Gastrocnemius medialis (tissue), 4 donors: ENCODE measurements at places on chromosomes 2 and 18.

- no peak for DNase-seq
These were observed 24.2 kb upstream of the CXXC1 start for GRCh38 chr18:50311650-50312049.

GRCh38 chr2:149562324-149562723 lies 25.3 kb downstream of the MMADHC start:
- no peak for DNase-seq

DNA sequence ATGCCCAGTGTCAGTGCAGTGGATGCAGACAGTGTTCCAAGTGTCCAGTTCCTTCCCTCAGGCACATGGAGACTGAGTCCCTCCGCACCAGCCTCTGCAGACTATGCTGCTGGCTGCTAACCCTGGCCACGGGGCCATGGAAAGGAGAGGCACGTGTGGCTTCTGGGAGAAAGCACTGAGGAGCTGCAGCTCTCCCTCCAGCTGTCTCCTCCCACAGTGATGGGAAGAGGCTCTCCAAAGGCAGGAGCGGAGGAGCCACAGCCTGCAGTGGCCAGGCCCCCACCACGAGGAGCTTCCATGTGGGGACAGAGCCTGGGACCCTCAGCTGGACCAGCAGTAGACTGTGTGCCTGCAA lies 141.1 kb downstream of the NDUFA10 start:
- DNase-seq: no peak

GRCh38 chr2:25582077-25582830 lies 91.1 kb downstream of the DTNB start:
- no peak for DNase-seq

DNA sequence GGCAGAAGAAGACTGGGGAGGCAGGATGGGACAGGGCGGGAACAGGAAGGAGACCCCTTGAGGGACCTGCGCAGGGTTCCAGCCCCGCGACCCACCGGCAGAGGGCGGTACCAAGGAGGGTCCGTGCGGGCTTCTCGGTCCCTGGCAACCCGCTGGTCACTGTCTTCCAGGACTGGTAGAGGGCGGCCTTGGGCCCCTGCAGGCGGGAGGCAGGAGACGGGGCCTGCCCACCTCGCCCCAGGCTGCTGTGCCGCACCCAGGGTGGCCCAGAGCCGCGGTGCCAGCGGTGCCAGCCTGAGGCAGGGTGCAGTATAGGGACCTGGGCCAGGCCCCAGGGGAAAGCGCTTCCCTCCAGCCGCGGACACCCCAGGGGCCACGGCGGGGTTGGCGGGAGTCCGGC lies 34.5 kb downstream of the NEURL3 start:
- DNase-seq: no peak

DNA sequence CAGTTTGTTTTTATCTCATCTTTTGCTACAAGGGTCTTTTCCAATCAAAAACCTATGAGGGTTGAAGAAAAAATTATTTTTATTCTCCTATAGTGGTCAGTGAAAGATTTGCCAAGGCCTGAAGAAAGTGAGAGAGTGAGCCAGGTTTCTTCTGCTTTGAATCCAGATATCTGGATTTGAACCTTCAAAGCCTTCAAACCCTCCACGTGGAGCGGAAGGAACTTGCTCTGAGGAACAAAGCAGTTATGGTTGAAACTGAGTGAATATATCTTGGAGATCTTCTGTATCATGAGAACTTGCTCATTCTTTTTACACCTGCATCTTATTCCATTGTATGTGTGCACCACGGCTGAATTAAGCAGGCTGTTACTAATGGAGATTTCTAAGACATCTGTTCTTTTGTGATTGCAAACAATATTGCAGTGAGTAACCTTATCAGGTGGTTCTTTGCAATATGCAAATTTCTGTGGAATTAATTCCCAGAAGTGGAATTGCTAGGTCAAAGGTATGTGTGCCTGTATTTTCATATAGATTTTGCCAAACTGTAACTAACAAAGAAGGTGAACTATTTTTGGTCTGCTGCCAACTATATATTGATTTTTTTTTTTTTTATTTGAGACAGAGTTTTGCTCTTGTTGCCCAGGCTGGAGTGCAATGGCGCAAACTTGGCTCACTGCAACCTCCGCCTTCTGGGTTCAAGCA lies 147.9 kb downstream of the B3GNT2 start:
- no peak for DNase-seq

DNA sequence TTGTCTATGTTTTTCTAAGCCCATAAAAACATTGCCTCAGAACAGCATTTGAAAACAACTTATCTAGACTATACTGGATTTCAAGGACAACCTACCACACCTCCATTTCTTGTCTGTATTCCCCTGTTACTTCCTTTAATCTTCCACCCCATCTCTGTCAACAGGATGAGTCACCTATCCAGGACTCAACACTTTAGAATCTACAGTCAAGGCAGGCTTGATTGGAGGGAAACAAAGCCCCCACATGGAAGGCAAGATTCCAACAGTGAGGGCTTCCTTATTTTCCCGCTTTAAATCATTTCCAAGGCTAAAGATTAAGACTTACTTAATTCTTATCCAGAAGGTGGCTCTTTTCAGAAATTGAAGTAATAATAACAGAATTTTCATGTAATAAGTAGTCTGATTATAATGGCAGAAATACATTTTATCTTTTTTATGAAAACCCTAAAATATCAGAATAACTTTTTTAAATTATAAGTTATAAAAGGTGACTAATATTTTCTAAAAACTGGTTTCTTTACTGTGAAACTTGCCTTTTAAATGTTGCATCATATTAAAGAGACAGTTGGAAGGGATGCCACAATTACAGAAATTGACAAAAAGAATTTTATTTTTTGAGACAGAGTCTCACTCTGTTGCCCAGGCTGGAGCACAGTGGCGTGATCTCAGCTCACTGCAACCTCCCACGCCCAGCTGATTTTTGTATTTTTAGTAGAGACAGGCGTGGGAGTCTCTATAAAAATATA lies 138.7 kb upstream of the CCDC150 start:
- DNase-seq: no peak

- DNase-seq: no peak
These were observed 54.7 kb upstream of the GATA6 start for GRCh38 chr18:22114526-22115321.

DNA sequence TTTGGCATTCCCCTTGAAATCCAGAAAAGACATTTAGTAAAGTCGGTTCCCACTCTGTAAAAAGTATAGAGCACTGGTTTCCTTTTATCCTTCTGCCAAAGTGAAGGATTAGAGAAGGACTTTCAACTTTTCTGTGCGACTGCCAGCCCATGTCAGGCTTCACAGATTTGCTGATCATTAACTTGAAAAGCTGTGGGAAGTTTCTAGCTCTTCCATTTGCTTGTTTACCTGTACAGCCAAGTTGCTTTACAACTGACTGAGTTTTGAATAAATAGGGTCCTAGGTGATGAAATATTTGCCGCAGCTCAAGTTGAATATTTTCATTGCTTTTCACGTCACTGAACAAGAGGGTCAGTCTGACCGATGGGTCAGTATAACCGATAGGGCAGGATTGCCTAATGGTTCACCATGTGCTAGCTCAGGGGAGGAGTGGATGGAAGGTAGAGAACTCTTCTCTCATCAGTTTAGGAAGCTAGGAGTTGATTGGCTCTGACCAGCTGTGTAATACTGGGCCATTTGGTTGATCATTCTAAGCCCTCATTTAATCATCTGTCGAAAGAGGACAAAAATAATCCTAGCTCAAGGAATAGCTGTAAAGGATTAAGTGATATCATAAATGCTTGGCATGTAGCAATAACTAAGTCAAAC lies 30.4 kb downstream of the UPP2 start:
- DNase-seq: no peak

DNA sequence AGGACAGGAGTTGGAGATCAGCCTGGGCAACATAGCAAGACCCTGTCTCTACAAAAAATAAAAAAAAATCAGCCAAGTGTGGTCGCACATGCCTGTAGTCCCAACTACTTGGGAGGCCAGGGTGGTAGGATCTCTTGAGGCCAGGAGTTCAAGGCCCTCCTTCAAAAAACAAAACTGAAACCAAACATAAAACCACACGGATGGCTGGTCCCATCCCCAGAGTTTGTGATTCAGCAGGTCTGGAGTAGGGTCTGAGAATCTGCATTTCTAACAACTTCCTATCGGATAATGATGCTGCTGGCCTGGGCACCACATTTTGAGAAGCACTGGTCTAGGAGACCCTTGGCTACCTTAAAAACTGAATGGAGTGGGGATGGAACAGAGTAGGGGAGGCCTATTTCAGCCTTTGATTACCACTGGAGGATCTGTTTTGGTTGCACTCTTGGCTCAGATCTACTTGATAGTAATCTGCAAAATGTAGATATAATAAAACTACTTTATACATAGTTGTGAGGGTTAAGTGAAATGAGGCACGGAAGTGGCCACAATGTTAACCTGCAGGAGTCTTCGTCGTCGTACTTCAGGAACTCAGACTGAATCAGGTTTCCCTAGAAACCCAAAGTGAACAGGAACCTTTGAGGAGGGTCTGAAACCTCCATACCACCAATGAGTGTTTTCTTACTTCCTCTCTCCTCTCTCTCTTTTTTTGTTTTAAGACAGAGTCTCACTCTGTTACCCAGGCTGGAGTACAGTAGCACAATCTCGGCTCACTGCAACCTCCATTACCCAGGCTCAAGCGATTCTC lies 25.5 kb upstream of the NFE2L2 start:
- no peak for DNase-seq

DNA sequence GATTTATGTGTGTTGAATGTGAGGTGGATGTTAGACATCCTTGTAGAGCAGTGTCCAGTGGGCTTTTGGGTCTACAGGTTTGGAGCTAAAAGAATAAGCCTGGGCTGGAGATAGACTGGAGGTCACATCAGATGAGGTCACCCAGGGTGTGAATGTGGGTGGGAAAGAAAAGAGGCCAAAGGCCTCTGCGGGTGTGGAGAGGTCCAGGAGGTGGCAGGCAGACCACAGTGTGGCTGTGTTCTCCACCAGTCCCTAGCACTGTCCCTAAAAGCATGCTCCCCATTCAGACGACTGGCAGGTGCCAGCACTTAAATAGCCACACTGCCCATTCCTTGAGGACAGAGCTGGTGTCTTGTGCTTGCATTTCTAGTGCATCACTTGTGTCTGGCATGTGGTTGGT lies 4.1 kb downstream of the ATG4B start:
- DNase-seq: no peak

DNA sequence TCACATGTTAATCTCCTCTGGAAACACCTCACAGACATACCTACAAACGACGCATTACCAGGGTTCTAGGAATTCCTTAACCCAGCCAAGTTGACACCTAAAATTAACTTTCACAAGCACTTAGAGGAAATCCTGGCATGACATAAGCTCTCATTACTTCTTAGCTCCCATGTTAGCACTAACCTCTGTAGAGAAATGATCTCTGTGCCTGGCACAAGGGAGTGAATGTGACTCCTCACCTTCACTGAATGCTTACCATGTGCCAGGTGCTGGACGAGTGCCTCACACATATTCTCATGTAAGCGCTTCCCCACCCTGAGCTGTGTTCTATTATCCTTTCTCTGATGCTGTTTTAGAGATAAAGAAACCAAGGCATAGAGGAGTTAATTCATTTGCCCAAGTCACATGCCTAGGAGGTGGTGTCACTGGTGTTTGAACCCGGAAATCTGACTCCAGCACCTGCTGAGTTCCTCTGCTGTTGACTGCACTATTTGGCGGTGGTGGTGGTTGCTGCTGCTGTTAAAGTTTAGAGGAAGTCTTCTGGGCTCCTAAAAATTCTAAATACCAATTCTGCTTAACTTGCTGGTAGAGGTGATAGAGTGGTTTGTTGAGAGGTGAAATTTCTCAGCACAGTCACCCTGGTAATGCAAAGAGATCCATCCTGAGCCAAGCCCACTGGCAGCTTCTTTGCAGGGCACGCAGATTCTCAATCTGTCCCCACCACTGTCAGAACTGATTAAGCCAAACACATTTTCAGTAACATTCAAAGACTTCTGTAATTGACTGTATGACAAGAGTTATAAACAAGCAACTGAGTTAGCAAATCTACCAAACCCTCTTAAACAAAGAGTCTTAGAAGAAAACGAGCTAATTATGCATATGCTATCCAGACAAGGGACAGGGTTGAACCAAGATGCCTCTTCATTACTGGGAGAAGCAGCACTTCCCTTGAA lies 200.3 kb downstream of the CMPK2 start:
- DNase-seq: peak; percentile 20

DNA sequence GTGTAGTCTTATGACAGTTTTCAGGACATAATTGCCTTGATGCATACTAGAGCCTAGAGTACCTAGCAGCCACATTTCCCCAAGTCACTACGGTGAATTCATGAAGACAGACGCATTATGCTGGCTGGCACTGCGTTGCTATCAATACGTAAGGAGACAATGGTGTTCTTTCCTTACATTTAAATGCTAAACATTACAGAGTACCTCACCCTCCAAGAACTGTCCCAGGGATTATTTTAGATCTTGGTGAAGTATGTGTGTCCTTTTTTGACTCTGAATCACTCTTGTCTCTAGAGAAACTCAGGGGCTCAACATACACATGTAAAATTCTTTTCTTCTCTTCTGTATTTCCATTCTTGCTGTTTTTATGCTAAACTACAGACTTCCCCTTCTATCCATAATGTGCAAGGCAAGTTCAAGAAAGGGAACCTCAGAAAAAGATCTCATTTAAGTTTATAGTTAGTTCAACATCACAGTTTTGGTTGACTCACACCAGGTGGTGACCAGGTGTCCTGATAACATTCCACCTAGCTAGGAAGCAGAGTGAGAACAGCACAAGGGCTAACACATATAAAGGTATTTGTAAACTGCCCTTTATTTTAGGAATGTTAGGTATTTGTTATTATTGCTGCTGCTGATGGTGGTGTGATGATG lies 212.4 kb upstream of the HNRNPA3 start:
- DNase-seq: no peak

GRCh38 chr18:79756143-79756500 lies 41.6 kb upstream of the KCNG2 start:
- no peak for DNase-seq

GRCh38 chr2:1972948-1973347 lies 228.6 kb upstream of the PXDN start:
- no peak for DNase-seq

- no peak for DNase-seq
These were observed 640.7 kb downstream of the IRS1 start for GRCh38 chr2:226158940-226159339.

GRCh38 chr2:127049927-127050802 lies 56.8 kb downstream of the BIN1 start:
- DNase-seq: no peak

DNA sequence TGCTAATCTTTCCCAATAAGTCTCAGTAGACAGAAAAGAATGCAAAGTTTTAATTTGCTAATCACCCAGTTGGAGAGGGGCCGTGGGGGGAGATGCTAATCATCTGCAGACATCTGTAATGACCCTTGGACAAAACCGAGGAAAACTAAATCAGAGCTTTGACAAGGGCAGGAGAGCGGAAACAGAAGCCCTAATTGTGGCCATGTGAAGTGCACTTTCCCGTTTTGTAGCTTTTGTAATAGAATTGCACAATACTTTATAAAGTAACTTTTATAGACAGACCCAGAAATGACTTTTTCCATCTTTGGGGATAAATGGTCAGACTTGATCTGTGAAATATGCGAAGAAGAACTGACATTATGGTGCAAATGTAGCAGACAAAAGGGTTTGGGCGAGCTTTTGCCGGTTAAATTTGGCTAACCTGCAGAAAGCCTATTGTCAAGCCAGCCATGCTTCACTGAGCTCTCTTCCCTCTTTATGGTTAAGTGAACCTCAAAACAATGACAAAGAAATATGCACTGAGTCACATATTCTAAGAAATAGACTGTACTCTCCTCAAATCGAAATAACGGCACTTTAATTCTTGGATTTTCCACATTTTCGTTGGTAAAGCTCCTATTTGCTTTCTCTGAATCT lies 980.1 kb upstream of the POU3F3 start:
- no peak for DNase-seq

- no peak for DNase-seq
These were observed 187.8 kb upstream of the HDAC4 start for GRCh38 chr2:239588451-239589269.
